ENCODE measurements at places on chromosomes 16 and 17. TPM values are rescaled to one million over a fixed set of nuclear protein-coding genes. Genes with fewer than 3 reads are reported as not detected.

The UTS2R gene
- not detected for total RNA-seq

The ASPA gene
- not detected for total RNA-seq

The HS3ST3B1 gene
- total RNA-seq: 5.8 TPM

The TBC1D26 gene
- 0.16 TPM for total RNA-seq

The ADAMTS18 gene
- total RNA-seq: not detected

The FNDC8 gene
- total RNA-seq: not detected

The MEAK7 gene
- 10.4 TPM for total RNA-seq

The FBXO39 gene
- total RNA-seq: not detected

The SCNN1G gene
- not detected for total RNA-seq

The KRTAP9-6 gene
- total RNA-seq: not detected

The TIMM22 gene
- 16.9 TPM for total RNA-seq

The DRC7 gene
- total RNA-seq: not detected
